Pons (tissue), 1 donor: ENCODE measurements at places on chromosomes 7 and 10.

DNA sequence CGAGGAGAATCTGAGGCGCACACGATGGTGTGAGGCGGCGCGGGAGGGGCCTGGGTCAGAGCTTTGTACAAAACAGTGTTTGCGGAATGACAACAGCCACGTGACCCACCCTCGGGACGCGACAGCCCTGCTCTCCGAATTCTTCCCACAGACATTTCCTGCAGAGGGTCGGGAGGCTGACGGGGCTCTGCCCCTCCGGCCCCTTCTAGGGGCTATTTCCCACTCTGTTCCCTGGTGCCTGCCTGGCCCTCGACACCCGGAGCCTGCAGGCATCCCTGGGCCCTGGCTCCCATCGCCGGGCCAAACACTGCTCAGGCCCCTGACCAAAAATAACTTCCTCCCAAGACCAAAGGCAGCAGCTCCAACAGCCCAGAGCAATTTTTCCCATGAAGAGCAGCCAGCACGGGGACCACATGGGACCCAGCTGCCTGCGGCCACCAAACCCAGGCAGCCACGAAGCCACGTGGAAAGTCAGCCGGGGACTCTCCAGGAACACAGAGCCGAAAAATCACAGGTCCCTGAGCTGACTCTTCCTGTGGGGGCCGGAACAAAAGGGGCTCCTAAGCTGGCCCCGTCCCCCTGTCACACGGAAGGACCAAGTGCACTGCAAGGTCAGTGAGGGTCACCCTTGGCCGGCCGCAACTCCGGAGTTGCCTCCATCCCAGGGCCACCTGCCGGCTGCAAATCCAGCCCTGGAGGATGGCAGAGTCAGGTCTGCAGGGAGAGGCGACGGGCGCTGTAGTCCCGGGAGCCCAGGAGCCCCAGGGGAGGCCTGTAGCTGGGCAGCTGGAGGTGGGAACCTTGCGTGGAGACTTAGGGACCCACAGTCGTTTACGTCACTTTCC lies 42.0 kb downstream of the PAPOLB start:
- DNase-seq = no peak

- DNase-seq = no peak
Measured at GRCh38 chr10:76085002-76085816, 653.8 kb downstream of the LRMDA start.

DNA sequence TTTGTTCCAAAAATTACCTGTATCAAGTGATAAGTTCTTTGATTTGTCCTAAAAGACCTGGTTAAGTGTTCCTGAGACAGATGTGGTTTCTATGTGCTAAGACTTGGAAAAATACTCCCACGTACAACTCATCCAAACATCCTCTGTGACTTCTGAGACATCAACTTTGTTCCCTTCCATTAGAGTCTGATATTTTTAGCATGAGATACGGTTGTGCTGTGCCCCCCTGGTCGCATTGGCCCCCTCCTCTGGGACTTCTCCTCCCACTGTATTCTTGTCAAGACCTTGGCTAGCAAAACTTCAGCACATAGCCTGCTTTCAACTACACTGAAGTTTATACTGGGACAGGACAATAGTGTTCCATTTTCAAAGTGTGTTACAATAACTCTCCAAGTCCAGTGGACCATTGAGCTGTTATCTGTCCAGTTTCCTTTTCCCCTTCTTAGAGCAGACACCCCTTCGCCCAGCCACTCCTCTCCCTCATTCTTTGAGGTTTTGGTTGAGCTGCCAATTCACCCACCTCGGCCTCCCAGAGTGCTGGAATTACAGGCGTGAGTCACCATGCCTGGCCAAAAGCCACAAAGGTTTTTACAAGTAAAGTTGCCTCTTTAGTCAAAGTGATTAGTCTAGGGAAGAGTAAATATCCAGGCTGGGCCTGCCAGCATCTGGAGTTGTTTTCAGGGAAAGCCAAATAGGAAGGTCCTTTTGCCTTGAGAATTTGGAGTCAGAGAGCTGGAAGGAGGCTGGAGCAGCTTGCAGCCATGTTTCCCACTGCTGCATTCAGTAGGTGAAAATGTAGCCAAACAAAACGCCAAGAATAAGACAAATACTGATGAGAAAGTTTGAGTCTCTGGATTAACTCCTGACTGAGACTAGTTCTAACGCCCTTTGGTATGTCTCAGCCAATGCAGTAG lies 17.8 kb upstream of the PDLIM1 start:
- peak; percentile 18 for DNase-seq

DNA sequence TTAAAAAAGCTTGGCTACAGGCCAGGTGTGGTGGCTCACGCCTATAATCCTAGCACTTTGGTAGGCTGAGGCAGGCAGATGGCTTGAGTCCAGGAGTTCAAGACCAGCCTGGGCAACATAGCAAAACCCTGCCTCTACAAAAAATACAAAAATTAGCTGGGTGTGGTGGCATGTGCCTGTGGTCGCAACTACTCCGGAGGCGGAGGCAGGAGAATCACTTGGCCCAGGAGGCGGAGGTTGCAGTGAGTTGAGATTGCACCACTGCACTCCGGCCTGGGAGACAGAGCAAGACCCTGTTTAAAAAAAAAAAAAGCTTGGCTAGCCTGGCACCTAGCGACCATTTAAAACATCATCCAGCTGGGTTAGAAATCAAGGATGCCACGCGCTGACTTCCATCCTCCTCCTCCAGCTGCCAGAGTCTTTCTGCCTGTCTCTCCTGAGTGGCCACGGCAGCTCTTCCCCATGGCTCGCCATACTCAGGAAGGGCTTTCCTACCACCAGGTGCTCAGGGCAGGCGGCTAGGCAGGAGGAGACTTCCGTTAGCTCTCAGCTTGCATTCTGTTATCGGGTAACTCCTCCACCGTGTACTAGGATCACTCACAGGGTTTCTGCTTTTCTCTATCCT lies 45.0 kb downstream of the DENND2A start:
- DNase-seq = no peak

DNA sequence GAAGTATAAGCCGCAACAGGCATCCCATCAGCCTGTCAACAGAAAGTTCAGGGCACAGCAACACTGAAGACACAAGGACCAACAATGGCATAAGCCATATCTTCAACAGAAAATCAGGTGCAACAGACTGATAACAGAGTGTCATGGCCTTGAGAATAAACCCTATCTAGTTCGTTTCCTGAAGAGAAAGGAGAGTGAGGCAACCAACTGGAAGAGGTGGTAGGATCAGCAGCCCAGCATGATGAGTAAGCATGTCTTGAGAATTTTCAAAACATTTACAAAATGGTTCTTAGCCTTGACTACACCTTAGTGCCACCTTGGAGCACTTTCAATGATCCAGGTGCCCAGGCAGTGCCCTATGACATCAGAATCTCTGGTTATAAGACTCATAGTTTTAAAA lies 290.2 kb upstream of the SEMA3C start:
- DNase-seq = no peak

GRCh38 chr10:67629461-67629971 lies 66.5 kb downstream of the CTNNA3 start:
- DNase-seq = no peak

DNA sequence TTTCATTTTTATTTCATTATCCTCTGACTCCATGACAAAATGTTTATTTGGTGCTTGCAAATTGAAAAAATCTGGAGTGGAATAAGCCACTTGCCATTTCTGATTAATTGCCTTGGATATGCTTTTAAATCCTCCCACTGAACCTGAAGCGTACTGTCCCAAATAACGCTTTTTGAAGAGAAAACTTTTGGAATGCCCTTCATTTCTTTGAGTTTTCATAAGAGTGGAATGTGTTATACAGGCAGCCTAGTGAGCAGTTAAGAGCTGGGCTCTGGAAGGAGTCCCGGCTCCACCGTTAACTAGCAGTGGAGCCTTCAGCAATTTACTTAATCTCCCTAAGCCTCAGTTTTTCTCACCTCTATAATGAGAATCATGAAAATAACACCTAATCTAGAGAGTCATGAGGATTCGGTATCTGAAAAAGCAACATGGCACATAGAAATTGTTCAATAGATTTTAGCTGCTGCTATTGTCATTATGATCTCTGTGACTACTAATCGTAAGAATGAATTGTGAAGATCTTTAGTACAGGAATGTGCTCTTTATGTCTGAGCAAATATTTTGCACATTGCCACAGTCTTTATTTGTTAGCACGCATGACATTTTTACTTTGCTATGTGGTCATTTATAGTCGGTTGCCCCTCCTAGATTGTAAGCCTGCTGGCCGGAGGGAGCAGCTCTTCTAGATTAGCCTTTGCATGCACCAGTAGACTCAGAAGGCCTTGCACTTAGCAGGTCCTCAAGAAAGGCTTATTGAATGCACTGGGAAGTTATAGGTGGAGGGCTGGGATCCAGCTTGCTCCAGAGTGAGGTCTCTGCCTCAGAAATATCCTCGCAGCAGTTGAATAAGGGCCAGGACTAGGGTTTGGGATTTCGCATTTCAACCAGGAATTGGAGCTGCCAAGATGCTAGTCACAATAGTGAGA lies 59.4 kb downstream of the PLCE1 start:
- peak; percentile 5 for DNase-seq

GRCh38 chr7:156104501-156105336 lies 292.5 kb upstream of the SHH start:
- DNase-seq = no peak

DNA sequence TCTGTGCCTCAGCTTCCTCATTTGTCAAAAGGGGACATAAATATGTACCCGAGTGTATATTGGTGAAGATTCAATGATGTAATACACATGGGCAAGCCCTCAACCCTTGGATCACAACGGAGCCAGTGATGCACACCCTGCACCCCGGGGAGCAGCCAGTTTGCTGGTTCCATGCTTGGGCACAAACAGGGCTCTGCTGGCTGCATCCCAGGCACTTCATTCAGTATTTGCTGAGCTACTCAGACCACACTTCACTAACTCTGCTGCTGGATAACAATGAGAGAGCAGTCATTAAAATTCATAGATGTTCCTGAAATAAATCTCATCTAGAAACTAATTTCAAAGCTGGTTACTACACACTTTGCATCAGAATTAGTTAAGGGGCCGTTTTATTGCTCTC lies 72.0 kb downstream of the SCRN1 start:
- no peak for DNase-seq

- no peak for DNase-seq
Measured at GRCh38 chr10:116694243-116694926, 48.0 kb downstream of the HSPA12A start.

DNA sequence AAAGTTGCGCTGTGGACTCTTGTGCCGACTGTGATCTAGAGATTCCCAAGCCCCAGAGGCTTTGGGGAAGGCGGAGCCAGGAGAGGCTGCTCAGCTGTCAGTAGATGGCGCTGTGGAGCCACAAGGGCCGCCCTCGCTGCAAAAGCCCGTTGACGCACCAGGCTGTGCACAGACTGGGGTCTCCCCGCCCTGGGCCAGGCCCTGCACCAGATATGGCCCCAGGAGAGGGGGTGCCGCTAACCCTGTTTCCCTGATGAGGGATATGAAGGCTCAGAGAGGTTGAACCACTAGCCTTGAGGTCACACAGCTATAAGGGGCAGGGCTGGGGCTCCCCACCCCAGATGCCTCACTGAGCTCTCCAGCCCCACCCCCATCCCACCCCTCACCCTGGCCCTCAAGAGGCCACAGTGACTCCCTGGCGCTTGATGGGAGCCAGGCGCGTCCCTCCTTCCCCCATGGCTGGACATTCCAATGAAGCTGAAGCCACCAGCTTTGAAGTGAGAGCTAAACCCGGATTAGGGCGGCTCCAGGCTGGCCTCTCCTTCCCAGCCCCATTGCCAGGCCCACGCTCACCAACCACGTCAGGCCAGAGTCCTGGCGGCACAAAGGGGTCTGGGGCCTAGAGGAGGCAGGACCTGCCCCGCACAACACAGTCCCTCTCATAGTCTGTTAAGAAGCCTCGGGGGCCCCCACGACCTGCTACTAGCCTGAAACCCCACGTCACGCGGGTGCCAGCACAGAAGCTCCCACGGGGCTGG lies 26.4 kb downstream of the MYL10 start:
- DNase-seq = peak; percentile 42

DNA sequence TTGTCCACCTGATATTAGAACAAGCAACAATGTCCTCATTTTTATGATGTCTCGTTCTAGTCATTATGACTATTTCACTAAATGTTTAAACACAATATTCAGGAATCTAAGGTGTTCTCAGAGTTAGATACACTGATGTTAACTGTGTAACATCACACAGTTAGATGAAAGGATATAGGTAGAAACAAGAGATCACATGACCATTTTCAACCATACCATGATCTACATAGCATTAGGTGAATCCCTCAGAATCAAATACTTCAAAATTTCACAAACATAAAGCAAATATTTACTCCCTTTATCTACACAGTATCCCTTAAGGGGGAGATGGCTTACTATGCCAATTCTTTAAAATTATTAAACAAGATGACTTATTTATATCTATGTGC lies 90.3 kb downstream of the ANK3 start:
- DNase-seq = no peak

DNA sequence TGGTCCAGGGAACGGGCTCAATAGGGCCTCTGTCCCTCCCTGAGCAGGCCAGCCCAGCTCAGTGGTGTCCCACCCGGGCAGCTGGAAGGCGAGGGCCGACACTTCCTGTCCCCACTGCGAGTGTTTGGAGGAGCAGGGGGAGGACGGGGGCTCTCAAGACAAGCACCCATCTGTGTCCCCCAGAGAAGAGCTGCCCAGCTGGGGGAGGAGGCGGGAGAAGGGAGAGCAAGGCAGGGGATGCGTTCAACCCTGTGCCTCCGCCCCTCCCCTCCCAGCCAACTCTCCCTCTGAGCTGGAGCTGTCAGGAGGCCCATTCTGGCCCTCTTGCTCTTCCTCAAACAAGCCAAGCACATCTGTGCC lies 35.7 kb downstream of the ZCCHC24 start:
- peak; percentile 99 for DNase-seq

DNA sequence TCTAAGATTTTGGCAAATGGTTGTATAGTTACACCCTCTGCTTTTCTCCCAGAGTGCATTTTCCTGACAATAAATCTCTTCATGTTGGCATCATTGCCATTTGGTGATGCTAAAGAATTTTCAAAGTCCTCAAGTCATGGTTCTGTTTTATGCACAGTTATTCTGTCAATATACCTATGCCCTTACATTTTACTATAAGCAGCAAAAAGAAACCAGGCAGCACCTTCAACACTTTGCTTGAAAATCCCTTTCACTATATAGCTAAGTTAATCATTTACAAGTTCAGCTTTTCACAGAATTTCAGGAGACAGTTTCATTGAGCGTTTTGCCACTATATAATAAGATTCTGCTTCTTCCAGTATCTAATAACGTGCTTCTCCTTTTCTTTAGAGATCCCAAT lies 22.6 kb downstream of the FIGNL1 start:
- DNase-seq = no peak

- no peak for DNase-seq
Measured at GRCh38 chr10:66519616-66520015, 406.2 kb upstream of the LRRTM3 start.
